ENCODE measurements at places on chromosomes 2 and 18.

DNA sequence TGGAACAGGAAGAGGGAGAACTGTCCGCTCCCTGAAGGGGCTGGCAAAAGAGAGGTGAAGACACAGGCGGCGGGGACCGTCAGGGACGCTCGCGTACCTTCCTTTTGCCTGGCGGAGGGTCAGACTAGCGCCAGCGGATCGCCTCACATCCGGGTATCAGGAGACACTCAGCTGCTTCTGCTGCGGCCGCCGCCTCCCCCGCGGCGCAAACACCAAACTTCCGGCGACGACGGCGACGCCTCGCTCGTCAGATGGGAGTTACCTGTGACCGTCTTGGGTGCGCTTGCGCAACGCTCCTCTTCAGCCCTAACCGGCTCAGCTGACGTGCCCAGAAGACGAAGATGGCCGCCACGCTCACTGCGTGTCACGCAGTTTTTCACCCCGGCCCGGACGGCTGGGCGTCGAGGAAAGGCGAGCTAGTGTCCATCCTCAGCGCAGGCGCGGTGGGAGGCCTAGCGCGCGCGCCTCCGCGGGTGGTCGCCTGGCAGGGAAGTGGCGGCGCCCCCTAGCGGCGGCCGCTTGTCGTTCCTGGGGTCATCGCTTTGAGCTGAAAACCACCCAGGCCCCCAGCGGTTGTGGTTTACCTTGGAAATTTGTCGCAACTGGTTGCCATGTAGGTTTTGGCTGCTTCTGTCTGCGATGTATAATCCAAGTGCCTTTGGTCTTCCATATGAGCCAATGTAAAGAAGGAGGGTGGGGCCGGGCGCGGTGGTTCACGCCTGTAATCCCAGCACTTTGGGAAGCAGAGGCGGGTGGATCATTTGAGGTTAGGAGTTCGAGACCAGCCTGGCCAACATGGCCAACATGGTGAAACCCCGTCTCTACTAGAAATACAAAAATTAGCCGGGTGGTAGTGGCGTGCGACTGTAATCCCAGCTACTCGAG lies at the start of gene ESCO1:
TSS of gene ESCO1 (minus strand) at position 179 of the 885 bp plus-strand sequence. CDS start 25,861 bp downstream, outside the sequence.
- DNase-seq = peak; percentile 99

GRCh38 chr2:30800159-30800558 lies 7.1 kb downstream of the CAPN13 start:
- no peak for DNase-seq

DNA sequence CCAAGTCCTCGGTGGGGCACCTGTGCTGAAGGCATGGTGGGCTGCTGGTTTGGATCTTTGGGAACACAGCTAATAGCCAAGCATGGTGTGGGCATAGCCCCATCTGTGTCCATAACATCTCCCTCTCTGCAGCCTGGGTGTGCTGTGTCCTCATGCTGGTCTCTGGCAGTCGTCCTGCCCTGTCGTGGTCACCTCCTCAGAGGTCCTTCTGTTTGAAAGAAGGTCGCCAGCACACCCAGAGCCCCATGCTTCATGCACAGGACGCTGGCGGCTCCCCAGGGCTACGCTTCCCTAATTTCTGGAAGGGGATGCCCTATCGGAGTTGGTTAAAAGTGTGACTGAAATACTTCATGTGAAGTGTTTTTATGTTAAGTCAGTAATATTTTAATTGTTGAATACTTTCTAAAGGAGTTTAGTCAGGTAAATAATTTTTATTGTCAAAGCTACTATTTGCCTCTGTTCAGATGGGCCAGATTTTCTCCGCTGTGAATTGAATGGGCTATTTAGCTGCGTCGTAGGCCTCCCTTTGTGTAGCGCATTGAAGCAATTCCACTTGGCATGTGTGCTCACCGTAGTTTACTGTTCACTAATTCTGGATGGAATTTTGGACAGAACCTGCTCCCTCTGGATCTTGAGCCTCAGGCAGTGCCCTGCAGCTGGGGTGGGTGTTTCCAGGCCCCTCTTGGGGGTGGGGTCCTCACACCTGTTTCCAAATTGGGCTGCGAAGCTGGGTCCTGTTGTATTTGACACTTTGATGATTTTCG lies 81.9 kb downstream of the WDSUB1 start:
- DNase-seq = no peak

DNA sequence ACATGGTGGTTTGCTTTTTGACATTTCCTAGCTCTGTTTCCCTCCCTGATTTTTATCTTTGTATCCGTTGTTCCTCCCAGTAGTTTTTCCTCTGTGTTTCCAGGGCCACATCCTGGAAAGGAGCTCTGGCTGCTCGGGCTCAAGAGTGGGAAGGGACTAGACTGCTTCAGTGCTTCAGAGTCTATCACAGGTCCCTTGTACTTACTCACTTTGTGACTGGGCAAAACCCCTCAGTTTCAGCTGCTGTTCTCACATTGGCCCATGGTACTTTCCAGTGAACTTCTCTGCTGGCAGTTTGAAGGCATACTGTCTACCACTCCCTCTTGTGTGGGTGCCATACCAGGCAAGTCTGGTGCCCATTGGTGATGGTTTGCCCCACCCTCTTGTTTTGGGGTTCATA lies 7.5 kb upstream of the STAMBP start:
- DNase-seq = no peak

GRCh38 chr2:227643990-227644551 lies 22.5 kb upstream of the SCYGR5 start:
- no peak for DNase-seq

Measured in cortex of kidney (tissue), 1 donor.